Stimulated activated effector memory CD8-positive, alpha-beta T cell treated with anti-CD3 and anti-CD28 coated beads, Interleukin-12 subunit alpha, Interleukin-12 subunit beta, amount 100 ng/mL, for 72 hours (primary cell): ENCODE measurements at places on chromosomes 13 and 19.

DNA sequence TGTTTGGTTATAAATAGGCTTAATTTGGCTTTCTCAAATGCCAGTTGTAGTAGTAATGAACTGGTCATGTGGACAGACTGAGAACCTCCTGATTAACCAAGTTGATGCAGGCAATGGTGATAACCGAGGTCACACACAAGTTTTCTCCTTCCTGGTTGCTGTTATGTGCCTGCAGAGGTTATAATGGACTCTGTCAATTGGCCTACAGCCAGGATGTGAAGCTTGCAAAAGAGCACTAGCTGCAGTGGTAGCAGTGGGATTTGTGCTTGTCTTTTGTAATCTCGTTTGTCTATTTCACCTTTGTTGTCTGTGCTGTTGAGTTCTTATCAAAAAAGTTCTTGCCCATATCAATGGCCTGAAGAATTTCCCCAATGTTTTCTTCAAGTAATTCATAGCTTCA, 20.6 kb downstream of the OR10H3 start:
- no peak for DNase-seq

- DNase-seq = no peak
Observed at GRCh38 chr19:3186891-3187661, 1.3 kb downstream of the NCLN start.

GRCh38 chr19:33376423-33376822, 2.9 kb downstream of the CEBPG start:
- DNase-seq = no peak

GRCh38 chr19:22286151-22286810, at the start of gene ZNF729:
Gene ZNF729 (plus strand): TSS chr19:22286441. CDS start chr19:22286526, 85 bp downstream.
- no peak for DNase-seq

DNA sequence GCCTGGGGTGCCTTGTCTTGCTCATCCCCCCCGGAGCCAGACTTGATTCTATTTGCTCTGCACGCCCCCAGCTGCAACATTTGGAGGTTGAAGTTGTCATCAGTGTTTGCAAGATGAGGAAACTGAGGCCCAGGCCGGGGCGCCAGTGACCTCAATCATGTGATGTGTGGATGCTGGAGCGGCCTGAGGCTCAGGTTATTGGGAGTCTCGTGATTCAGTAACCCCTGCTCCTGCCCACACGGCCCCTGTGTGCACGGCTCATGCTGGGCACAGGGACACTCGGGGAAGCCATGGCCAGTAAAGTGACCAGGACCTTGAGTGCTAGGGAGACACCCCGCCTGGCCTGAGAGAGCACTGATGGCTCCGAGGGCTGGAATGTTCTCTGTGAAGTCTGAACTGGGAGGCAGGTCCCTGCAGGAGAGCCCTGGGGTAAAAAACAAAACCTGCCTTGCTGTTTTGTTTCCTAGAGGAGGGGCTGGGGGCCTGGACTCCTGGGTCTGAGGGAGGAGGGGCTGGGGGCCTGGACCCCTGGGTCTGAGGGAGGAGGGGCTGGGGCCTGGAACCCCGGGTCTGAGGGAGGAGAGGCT, 1.9 kb downstream of the FGF21 start:
- no peak for DNase-seq

DNA sequence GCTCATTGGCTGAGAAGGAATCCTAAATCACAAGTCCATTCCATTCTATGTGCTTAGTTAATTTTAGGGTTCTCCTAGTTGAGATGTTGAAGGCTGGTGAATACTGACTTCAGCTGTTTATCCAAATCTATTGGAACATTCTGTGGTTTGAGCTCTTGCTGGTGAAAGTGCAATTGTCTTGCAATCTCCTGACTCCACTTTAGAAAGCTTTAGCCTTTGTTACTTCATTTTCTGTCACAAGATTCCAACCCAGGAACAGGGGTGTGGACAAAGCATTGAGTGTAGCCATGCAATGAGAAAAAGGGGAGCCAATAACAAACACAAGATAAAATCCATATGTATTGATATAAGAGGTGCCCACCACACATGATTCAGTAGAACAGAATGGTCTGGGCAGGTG, 15.0 kb downstream of the CEACAM21 start:
- DNase-seq = no peak

DNA sequence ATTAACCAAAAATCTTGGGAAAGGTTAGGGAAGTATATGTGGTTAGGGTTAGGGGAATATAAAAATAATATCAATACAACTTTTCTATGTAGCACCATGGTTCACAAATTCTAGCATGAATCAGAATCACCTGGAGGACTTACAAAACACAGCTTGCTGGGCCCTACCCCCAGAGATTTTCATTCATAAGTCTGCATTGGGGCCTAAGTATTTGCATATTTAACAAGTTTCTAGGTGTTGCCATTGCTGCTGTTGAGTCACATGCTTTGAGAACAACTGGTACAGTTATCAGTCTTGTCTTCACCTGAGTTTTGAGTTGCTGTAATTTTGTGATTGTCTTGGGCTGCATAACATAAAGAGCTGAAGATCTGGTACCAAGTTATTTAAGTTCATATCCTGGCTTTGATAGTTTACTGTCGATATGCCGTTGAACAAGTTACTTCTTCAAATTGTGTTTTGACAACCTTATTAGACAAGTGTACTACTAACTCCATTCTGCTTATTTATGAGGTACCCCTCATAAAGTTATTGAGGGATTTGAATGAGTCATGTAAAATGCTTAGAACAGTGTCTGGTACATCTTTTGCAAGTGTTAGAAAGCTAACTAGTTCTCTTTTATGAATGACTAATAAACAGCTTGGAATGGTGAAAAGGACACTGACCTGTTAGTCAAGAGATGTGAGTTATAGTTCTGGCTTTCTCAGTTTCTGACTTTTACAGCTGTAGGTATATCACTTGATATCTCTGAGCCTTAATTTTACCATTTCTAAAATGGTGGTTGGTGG, 132.9 kb downstream of the PAN3 start:
- DNase-seq = no peak

GRCh38 chr19:30752201-30752600, 380.0 kb downstream of the ZNF536 start:
- DNase-seq = no peak

GRCh38 chr13:42973581-42973980, 18.5 kb downstream of the EPSTI1 start:
- DNase-seq = no peak

GRCh38 chr13:45728759-45729158, 26.6 kb downstream of the CBY2 start:
- no peak for DNase-seq

GRCh38 chr13:66805657-66806056, 424.5 kb downstream of the PCDH9 start:
- DNase-seq = no peak

GRCh38 chr13:77213644-77214043, 113.2 kb downstream of the MYCBP2 start:
- DNase-seq = no peak

- no peak for DNase-seq
Observed at GRCh38 chr19:2982983-2983350, 5.6 kb downstream of the TLE6 start.

DNA sequence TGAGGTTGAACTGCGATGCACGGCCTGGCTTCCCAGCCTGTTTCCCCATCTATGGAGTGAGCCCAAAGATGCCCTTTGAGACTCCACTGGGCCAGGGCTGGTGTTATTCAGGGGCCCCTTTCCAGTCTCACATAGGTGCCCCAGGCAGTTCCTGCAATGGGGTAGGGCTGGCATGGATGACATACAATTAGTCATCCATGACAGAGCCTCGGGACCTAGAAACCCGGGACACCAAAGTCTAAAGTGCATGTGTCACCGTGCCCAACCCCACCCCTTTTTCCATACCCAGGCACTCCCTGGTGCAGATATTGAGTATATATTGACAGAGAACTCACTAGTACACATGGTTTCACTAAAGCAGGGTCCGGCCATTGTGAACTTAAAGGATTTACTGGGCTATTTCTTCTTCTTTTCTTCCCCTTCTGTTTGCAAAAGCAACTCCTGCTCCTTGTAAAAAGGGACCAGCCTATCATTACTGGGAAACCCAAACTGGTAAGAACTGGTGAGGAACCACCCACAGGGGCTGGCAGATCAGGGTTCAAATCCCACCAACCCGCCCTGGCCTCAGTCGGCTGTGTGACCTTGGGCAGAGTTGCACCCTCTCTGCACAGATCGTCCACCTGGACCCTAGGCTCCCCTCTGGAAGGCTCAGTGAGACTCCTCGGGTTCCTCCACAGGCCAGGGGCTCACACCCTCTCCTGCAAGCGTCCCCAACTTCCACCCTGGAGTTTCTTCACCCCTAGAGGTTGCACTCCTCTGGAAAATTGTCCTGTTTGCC, 2.7 kb downstream of the B3GNT3 start:
- no peak for DNase-seq

DNA sequence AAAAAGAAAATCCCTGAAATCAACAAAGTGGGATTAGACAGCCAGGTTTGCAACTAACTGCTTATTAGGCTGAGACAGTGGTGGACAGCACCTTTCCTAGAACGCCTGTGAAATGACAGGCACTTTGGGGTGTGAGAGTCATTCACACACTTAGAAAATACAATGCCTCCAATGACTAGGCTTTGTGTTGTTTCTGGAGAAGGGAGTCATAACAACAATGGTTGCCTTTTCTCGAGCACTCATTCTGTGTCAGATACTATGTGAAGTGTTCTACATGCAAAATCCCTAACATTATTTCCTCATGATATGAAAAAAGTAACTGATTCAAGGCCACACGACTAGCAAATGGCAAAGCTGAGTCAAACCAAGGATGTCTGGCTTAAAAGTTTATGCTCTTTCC, 41.2 kb downstream of the SACS start:
- no peak for DNase-seq

DNA sequence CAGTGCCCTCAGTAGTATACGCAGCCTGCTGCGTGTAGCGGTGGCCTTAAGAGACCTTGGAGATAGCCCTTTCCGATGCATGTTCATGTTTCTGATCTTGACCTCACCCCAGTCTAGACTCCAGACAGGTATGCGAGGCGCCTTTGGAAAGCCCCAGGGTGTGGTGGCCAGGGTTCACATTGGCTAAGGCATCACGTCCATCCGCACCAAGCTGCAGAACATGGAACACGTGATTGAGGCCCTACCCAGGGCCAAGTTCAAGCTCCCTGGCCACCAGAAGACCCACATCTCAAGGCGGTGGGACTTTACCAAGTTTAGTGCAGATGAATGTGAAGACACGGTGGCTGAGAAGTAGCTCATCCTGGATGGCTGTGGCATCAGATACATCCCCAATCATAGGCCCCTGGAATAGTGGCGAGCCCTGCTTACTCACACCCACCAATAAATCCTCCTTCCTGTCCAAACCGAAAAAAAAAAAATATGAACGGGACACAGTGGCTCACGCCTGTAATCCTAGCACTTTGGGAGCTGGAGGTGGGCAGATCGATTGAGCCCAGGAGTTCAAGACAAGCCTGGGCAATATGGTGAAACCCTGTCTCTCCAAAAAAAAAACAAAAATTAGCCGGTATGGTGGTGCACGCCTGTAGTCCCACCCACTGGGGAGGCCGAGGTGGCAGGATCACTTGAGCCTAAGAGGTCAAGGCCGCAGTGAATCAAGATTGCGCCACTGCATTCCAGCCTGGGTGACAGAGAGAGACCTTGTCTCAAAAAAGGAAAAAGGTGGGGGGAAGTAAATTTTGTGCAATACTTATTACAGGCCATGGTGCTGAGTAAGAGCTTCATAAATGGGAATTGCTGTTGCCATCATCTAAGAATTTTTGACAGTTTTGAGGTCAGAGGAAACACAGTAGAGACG, 12.4 kb upstream of the CBLC start:
- DNase-seq = no peak

GRCh38 chr19:1786668-1787067, 25.4 kb downstream of the ATP8B3 start:
- DNase-seq = no peak

- no peak for DNase-seq
Observed at GRCh38 chr19:13993590-13994300, 12.4 kb downstream of the RFX1 start.

GRCh38 chr13:77893066-77893465, 25.6 kb downstream of the EDNRB start:
- DNase-seq = no peak

- DNase-seq = no peak
Observed at GRCh38 chr13:110244071-110244830, 62.7 kb downstream of the COL4A1 start.

GRCh38 chr19:633786-634639, 676 bp upstream of the POLRMT start:
- no peak for DNase-seq

DNA sequence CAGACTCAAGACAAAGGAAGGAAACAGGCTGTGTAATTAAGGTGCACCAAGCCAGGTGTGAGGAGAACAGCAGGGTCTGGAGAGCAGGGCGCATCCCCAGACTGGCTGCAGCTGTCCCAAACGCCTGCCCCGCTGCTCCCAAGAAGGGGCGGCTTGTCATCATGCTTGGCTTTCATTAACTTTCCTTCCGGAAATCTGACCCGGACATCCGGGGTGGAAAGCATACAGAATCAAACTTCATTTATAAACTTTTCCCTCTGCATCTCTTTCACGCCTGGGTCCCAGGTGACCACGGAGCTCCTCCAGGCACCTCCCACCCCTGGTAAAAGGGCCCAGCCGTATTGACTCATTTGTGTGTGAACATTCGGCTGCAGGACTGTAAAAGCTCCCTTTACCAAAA, 31.7 kb downstream of the TSHZ3 start:
- DNase-seq = no peak

DNA sequence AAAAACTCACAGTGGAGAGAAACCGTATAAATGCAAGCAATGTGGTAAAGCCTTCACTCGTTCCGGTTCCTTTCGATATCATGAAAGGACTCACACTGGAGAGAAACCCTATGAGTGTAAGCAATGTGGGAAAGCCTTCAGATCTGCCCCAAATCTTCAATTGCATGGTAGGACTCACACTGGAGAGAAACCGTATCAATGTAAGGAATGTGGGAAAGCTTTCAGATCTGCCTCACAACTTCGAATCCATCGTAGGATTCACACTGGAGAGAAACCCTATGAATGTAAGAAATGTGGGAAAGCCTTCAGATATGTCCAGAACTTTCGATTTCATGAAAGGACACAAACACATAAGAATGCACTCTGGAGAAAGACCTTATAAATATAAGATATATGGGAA, 19.4 kb upstream of the ZNF69 start:
- DNase-seq = no peak

GRCh38 chr19:6101291-6101825, 8.9 kb downstream of the RFX2 start:
- DNase-seq = no peak

GRCh38 chr19:47518139-47518538, 3.3 kb upstream of the NAPA start:
- DNase-seq = peak; percentile 83

DNA sequence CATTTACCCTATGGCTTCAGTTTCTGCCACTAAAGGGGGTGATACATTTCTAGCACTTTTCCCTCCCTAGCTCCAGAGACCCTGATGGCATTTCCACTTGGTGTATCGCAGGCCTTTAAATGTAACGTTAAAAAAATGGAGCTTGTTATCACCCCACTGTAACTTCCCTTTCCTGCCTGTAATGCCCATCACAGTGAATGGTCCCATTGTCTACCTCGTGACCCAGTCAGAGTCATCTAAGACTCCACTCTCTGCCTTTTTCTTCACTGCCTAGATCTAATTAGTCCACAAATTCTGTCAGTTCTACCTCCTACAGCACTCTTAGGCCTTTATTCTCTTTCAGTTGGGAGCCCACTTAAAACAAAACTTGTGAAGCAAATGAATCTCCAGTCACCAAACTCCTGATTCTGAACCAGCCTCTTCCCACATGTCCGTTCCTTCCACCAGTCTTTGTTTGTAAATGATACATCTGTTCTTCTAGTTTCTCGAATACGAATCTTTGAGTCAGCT, 64.8 kb downstream of the NHLRC3 start:
- DNase-seq = no peak
